T-helper 22 cell (primary cell): ENCODE measurements at places on chromosomes 7 and 10.

- no peak for DNase-seq
These were observed at the start of gene TAS2R3 for GRCh38 chr7:141763797-141764196. Gene TAS2R3 (plus strand): TSS chr7:141764097. CDS start chr7:141764159, 62 bp downstream.

GRCh38 chr10:88474884-88475844 lies 108.0 kb downstream of the RNLS start:
- DNase-seq = no peak

DNA sequence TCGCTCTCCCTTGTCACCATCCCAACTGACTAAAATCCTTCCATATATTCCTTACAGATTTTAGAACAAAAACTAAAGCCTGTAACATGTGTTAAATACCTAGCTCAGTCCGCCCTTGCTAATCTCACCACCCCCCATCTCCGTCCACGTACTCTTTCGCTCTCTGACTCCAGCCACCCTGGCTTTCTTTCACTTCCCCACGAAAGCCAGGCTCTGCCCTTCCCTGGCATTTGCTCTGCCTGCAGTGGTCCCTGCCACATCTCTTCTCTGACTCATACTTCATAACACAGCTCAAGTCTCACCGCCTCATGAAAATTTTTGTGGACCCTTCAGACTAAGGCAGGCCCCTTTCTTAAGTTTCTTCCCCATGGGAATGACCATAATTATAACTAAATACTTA lies 11.7 kb upstream of the GPAM start:
- DNase-seq = no peak

DNA sequence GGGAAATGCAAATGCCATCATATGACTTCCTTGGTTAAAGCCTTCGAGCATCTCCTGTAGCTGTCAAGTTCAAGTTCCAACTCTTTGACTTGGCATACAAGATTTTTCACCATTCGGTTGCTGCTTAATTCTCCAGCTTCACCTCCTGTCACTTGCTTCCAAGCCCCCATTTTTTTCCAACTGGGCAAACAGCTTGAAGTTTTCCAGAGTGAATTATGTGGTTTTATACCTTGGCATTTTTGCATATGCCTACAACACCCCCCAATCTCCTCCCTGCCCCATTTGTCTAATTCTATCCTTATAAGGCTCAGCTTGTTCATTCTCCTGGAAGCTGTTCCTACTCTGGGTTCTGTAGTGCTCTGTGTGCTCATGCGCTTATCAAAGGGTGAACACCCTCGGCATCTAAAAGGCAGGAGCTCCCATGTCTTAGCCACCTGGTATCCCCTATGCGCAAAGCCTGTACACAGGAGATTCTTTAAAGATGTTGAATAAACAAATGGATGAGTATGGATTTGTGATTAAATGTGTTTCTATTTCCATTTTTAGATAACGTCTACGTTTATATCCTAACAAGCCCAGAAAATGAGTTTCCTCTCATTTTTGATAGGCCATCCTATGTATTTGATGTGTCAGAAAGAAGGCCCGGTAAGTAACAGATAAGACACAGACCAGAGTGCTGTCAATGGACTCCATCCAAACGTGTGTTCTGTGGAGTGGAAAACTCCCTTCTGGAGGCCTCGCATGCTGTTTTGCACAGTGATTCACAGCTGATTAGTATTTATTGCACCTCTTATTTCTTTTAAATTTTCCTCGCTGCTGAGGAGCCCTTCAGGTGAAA lies 52.5 kb downstream of the CDHR3 start:
- DNase-seq = no peak

DNA sequence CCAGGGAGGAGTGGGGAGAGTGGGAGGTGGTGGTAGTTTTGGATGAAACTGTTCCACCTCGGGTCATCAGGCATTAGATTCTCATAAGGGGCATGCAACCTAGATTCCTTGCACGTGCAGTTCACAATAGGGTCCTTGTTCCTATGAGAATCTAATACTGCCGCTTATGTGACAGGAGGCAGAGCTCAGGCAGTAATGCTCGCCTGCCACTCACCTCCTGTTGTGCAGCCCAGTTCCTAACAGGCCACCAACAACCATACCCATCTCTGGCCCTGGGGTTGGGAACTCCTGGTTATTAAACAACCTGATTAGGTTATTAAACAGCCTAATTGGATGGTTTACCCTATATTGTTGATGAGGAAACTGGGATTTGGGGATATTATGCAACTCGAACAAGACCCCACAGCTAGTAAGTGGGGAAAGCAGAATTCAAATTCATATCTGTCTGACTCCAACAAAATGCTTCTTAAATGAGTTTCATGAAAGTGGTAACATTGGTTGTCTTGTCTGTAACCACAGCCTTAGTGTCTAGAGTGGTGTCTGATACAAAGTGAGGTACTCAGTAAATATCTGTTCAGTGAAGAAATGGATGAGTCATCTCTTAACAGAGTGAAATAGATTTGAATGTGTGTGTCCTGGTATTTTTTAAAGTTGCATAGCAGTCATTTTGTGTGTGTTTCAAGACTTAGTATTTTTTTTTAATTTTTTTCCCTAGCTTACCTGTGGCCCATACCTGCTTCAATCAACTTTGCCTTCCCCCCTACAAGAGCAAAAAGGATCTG lies 101.6 kb downstream of the HECTD2 start:
- DNase-seq = no peak

DNA sequence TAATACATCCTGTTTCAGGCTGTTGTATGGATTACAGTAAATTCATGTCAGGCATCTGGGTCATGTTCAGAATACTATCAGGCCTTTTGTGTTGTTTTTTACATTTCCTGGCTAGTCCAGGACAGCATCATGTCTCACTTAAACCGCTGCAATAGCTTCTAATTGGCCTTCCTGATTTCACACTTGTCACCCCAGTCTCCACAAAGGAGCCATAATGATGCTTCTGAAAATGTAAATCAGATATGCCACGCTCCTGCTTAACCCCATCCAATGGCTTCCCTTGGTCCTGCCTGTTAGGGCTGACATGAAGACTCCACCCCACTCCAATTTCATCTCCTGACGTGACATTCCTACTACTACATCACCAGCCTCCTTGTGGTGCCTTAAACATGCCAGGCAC lies 220.0 kb downstream of the CACNA2D1 start:
- no peak for DNase-seq

DNA sequence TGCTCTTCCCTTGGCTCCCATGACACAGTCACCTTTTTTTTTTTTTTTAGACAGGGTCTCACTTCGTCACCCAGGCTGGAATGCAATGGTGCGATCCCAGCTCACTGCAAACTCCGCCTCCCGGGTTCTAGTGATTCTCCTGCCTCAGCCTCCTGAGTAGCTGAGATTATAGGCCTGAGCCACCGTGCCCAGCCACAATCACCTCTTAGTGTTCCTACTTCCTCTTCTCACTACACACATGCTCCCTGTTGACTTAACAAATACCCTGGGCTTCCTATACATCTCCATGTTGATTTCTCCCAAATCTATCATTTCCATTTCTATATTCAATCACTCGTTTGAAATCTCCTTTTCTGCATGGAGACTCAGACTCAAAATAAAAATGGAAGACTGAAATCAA lies 91.7 kb downstream of the CUBN start:
- no peak for DNase-seq

GRCh38 chr10:26517141-26517867 lies 79.2 kb downstream of the APBB1IP start:
- no peak for DNase-seq

- no peak for DNase-seq
These were observed 31.0 kb upstream of the STARD3NL start for GRCh38 chr7:38147005-38147404.

- no peak for DNase-seq
These were observed 86.7 kb downstream of the DGKI start for GRCh38 chr7:137760111-137760510.

DNA sequence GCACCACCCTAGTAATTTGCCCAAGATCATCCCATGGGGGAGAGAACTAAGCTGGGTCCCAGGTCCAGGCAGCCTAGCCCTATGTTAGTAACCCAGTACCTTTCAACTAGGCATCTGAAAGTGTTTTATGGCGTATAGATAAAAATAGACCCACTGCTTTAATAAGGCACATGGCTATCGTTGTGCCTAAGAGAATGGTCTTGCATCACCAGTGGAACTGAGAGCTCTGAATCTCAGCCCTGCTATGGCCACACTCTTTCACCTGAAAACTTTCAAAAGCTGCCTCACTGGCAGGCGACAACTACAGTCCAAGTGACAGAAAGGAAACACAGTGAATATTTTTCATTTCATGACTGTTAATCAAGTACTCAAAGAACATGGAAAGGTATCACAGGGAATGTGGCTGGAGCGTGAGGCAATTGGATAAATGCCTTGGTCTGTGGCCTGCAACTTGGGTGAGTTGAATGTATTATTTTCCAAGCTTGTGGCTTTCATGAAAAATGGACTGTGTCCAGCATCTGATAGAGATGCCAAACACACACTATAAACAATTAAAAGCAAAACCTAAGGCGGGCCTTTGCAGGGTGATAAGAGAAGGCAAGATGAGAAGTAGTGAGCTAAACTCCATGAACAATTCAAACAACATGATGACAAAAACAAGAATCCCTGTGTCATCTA lies 18.0 kb upstream of the SFMBT2 start:
- no peak for DNase-seq

- no peak for DNase-seq
These were observed 72.1 kb downstream of the AKR1C4 start for GRCh38 chr10:5268743-5269142.

DNA sequence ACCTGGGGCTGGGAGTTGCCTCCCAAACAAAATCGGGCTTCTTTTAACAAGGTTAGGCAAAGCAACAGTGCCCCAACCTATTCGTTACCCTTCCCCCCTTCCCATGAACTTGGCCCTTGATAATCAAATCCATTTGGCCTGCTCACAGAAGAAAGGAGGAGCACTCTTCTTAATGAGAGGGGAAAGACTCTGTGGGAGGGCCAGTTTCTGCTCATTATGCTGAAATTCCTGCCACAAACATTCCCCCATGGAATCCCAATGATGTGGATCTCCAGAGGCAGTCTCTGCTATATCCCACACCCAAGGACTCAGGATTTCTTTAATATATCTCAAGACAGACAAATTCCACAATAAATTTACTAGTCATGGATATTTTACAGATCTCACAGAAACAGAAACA lies 43.0 kb downstream of the LSM5 start:
- DNase-seq = no peak
